ENCODE measurements at places on chromosomes 2 and 18.
A peak's percentile ranks its signal among the peaks of the same experiment; 100 is the strongest.

DNA sequence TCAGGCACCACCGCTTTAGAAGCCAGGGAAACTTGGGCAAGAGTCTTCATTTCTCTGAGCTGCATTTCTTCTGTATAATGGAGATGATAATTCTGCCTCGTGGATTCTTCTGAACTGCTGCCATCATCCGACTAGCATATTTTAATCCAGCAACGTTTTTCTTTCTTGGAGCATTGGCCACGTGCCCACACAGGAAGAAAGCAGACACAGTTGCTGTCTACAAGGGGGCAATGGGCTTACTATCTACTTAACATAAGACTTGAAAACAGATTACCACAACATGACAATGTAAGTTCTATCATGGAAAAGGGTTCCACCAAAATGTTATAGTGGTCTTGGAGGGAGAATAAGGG is 176.5 kb downstream of the FAM210A start:
- peak; percentile 40 for DNase-seq

GRCh38 chr18:72539901-72540300 is 4.2 kb downstream of the CBLN2 start:
- no peak for DNase-seq

DNA sequence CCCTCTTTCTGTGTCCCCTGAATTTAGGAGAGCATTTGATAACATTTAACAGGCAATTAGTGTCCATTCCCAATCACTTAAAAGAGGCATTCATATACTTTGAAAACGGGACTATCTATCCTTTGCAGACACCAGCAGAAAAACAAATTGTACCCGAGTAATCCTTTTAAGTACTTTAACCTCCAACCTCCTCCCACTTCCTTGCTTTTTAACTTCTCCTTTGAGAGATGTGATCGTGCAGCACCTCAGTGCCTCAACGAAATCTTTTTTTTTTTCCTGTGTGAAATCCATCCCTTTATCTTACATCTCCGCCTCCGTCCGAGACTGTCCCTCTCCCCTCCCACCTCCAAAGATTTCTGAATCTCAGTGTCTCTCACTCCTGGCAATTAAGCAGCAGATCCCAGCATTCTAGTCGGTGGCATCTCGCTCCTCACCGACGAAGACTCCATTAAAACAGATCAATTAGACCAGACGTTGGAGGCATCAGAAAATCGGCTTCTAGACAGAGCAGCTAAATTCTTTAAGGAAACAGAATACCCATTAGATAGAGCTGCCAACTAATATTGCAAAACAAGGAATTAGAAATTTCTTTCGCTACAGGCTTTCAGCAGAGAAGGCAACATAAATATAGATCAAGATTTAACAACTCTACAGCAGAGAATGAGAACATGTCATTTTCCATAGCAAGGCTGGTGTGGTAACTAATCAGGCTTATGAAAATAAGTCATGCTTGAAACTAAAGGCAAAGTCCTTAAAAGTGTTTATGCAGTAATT is 1.9 kb upstream of the TMEFF2 start:
- no peak for DNase-seq

GRCh38 chr2:153667475-153667874 is 188.9 kb upstream of the RPRM start:
- no peak for DNase-seq

GRCh38 chr18:6878556-6879297 is 149.2 kb downstream of the ARHGAP28 start:
- no peak for DNase-seq

GRCh38 chr18:78995740-78996395 is 16.2 kb downstream of the SALL3 start:
- DNase-seq = no peak

- no peak for DNase-seq
These were observed 264.6 kb upstream of the TRIB2 start for GRCh38 chr2:12452185-12452584.

DNA sequence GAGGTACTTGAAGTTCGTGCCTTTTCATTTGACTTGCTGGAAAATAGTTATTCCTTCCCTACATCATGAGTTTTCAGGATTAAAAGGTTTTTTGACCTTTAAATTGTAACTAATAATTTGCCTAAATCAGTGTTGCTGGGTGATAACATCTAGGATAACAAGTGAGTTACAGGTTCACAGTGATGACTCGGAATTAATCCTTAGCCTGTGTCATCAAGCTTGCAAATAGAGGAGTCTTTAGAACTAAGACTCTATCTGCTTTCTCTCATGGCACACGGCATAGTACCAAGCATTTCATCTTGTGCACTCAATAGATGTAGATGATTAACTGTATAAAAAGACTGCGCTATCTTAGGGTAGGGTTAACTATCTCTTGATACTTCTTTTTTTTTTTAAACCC is 79.5 kb downstream of the CAMKMT start:
- no peak for DNase-seq

Measured in mucosa of gallbladder (tissue), 1 donor.